SK-N-MC (cell line): ENCODE measurements at places on chromosomes 11 and 22.
A peak's percentile ranks its signal among the peaks of the same experiment; 100 is the strongest.

- DNase-seq: no peak
Measured at GRCh38 chr11:69366591-69366990, 72.6 kb downstream of the MYEOV start.

GRCh38 chr11:115709297-115709696, 205.1 kb upstream of the CADM1 start:
- DNase-seq: no peak

DNA sequence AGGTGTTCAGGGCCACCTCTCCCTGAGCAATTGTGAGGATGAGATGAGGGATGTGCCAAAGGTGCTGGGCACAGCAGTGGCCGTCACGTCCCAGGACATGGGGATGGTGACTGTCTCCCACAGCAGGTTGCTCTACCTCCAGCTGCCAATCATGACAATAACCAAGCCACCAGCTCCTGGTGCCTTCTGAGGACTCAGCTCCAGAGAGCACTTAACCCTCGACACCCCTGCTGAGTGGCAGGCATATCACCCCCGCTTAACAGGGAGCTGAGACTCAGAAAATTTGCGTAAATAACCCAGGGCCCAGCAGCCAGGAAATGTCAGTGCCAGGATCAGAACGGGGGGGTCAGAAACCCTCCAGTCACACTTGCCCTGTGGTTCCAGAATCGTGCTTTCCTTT, 8.4 kb upstream of the PNPLA5 start:
- no peak for DNase-seq

DNA sequence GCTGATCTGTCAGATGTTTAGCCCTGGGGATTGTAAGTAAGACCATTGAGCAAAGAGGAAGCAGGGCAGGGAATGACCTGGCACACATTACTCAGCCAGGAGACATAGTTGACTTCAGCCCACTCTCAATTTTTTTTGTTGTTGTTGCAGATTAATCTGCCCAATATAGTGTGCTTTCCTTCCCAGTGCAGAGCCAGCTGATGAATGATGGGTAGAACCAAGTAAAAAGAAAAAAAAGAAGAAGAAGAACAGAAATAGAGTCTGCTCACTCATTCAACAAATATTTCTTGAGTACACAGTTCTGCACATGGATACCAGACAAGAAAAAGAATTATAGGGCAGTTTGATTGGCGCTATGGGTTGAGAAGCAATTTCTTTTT, 292.7 kb downstream of the ETS1 start:
- no peak for DNase-seq

GRCh38 chr11:126152586-126152985, 58.9 kb downstream of the RPUSD4 start:
- no peak for DNase-seq

GRCh38 chr22:44348971-44349560, 36.3 kb upstream of the SHISAL1 start:
- no peak for DNase-seq

DNA sequence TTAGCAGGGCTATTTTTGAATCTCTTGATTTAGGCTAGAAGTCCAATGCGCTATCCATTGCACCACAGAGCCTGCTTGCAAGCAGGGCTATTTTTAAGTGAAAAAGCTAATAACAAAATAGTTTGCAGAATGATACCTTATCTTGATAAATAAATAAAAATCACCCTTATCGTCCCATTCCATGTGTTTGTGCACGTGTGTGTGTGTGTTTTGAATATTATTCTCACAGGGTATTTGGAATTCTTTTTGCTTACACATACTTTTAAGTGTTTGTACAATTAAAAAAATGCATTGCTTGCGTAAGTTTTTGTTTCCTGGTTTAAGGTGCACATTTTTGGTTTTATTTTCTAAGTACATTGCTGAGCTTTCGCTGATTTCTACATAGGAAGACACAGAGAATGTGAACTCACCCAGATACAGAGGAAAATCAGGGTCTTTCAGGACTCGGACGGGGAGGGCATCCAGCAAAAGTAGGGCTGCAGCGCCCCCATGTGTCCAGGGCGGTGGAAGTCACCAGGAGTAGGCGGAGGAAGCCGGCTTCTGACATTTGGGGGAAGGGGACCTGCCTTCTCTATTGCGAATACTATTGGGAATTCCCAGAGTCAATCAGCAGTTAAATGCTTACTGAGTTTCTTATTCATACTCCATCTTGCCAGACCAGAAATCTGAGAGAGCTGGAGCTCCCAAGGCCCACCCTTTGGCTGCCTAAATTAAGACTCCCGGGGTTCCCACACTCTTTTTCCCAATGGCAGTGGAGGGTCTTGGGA, 27.3 kb downstream of the SLC1A2 start:
- DNase-seq: peak; percentile 8

DNA sequence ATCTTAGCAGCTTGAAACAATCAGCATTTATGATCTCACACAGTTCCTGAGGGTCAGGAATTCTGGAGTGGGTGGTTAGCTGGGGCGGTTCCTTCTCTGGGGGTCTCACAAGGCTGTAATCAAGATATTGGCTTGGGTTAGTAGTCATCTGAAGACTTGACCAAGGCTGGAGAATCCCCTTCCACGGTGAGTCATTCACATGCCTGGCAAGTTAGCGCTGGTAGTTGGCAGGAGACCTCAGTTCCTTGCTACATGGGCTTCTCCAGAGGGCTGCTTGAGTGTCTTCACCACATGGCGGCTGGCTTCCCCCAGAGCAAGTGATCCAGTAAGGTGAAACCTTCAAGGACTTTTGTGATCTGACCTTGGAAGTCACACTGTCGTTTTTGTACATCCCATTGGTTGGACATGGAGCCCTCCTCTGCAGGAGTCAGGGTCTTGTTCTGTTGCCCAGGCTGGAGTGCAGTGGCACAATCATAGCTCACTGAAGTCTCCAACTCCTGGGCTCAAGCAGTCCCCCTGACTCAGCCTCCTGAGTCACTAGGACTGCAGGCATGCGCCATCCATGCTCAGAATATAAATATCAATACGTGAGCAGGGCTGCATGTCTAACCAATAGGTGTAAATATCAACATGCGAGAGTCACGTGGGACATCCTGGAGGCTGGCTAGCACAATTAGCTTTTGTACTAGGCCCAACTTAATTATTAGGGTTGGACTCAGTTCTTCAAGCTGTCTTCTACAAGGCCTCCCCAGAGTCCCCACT, 7.2 kb upstream of the NIPSNAP1 start:
- DNase-seq: no peak

DNA sequence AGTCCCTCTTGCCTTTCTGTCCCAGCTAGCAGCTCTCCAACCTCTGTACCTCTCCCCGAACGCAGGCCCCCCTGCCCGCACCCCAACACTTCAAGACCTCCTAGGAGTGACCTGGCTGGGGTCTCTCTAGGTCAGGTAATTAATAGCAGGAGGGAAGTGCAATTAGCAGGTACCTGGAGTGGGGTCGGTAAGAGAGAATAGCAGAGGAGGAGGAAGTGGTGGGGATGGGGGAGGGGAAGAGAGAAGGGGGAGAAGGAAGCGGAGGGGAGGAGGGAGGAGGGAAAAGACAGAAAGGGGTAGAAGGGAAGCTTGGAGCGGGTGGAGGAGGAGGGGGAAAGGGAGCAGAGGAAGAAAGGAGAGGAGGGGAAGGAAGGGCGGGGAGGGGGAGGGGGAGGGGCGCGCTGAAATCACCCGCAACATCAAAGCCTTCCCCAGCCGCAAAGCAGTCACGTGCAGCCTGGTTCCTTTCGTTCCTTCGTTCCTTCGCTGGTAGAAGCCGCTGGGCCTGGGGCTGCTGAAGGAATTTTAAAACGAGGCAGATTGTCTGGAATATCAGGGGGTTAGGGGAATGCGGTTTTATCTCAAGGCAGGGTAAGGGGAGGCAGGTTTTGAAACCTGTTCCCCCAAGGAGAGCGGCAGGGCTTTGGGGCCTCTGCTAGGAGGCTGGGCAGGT, 29.3 kb upstream of the TCF20 start:
- peak; percentile 39 for DNase-seq

DNA sequence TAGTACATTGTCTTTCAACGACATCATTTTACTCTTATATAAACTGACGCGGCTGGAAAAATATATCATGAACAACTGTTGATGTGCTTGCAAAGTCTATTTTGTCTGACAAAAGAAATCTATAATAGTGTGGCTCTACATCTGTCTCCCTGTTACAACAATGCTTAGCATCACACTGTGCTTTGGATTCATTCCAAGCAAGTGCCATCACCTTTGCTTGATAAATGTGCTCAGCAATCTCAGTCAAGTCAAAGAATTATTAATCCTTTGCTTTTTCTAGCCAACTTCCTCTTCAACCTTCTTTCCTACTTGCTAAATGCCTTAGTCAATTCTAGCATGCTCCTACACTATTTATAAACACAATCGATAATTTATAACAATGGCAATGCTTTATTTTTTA, 140.5 kb downstream of the FCHSD2 start:
- DNase-seq: no peak

DNA sequence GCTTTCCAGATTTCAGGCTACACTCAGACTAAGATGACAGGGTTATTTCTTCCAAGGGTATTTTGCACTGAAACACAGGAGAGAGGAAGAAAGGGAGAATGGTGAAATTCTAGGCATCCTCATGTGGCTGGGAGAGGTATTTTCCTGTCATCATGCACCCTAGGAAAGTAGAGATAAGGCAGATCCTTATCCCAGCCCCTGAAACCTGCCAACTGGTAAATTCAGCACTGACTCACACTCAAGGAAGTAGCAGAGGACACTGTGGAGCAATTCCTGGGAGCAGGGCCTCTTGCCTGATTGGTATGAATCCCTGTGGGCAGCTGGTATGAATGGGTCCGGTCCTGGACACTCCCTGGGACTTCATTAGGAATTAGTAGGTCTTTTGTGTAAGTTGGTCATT, 37.6 kb upstream of the SLC5A1 start:
- DNase-seq: no peak

- DNase-seq: no peak
Measured at GRCh38 chr11:85914425-85914824, 59.2 kb downstream of the CCDC83 start.

- no peak for DNase-seq
Measured at GRCh38 chr11:69644071-69644961, 3.4 kb downstream of the CCND1 start.

DNA sequence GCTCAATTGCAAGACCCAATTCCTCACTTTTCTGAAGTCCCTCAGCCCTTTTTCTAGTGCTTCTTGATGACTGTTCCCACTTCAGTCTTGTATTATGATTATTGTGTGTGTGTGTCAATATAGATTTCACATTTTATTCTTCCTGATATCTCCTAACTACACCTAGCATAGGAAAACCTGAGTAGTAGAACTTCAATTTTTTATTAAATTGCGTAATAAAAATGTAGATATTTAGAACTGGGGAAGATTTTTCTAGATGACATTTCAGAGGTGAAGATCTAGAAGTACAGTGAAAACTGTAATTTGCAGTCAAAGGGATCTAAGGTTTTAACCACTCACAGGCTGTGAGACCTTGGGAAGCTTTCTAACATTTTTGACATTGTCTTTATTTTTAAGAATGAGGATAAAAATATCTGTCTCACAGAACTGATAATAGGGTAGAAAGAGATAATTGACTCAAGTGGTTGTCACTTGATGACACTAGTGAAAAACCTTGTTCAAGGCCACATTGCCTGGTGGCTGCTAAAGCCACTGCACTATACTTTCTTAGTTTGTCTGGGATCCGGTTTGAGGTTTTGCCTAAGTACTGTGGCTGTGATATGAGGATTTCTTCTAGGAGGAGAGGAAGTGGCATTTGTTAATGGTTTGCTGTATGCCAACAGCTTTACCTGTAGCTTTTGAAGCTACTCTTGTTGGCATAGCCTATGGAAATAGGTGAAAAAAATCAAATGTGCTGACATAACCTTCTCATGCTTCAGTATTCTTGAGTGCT, 32.2 kb upstream of the SESN3 start:
- DNase-seq: no peak

DNA sequence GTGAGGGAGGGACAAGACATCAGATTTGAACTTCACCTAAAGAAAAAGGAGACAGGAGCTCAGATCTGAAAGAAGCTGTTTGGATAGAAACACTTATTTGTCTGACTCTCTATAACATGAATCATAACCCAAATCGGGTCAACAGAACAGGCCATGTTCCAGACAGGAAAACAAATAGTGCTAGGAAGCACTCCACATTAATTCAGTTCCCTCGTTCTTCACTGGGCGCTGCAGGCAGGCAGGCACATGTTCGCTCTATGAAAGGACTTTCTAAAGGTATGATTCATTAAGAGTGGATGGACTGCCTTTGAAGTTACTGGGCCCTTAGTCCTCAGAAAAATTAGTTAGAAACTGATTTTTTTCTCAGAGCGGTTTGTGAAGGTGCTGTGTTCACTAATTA, 137.5 kb upstream of the TRPC6 start:
- no peak for DNase-seq

GRCh38 chr22:26033071-26033470, 136.2 kb upstream of the SEZ6L start:
- DNase-seq: no peak

DNA sequence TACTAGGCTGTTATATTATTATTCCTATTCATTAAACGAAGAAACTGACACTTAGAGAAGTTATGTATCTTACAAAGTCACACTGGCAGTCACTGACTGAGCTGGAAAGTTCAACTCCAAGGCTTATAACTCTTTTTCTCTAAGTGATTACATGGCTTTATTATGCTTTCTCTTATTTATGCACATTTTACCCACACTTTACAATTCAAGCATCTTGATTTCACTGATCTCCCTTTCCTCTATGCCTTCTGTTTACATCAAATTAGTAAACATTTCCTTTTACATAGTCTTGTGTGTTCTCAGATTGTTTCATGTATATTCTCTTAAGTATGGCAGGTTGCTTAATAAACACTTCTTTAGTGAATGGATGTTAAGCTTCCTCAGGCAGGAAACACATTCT, 66.0 kb downstream of the CLPB start:
- DNase-seq: no peak

- no peak for DNase-seq
Measured at GRCh38 chr11:111652184-111652583, 49.9 kb downstream of the SIK2 start.

DNA sequence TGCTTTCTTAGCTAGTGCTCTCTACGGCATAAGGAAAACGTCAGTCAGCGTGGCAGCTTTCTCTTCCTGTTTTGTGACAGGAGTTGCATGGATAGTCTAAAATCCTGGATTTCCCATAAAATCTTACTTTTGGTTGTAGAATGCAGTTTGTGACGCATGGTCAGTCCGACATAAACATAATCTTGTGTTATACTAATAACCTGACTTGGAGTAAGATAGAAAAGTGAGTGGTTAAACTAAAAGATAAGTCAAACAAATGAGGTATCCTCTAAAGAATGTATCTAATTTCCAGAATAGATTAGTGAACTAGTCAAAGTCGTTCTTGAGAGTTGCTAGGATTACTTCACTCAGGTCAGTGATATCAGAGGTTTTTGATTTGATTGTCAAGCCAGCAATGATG, 157.6 kb downstream of the PGR start:
- DNase-seq: no peak

GRCh38 chr22:46966495-46966845, 204.0 kb downstream of the TBC1D22A start:
- DNase-seq: no peak

GRCh38 chr11:85758480-85759039, 52.4 kb downstream of the SYTL2 start:
- DNase-seq: no peak

GRCh38 chr11:88353835-88354496, 16.4 kb upstream of the CTSC start:
- no peak for DNase-seq

GRCh38 chr11:33804471-33804870, 30.2 kb upstream of the FBXO3 start:
- no peak for DNase-seq
